HepG2 (cell line): ENCODE measurements at places on chromosomes 5 and 9. TPM values are rescaled to one million over a fixed set of nuclear protein-coding genes. Genes with fewer than 3 reads are reported as not detected.

The PLAC8L1 gene
- not detected in 2 replicates for total RNA-seq

The ZFP2 gene
- total RNA-seq: 0.13 and 0.27 TPM in 2 replicates

The WNK2 gene
- total RNA-seq: 10.5 and 16.6 TPM in 2 replicates

DNA sequence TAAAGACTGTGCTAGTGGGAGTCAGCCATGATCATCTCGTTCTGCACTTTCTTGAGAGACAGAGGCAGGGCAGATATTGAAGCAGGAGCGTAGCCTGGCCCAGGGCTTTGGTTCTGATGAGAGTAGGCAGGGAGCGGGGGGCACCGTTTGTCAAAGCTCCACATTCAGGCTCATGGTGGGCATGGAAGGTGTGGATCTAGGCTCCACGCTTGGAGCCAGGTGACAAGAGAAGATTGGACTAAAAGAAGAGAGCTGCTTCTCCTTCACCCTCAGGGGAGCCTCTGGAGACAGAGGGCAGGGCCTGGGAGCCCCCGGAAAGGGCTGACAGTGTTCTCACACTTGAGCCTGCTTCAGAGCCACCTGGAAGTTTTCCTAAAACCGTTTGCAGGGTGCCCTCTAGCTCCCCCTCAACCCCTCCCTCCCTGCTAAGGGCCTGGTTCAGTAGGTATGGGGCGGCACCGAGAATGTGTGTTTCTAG lies 24.7 kb upstream of the FCN2 start:
- no peak for DNase-seq

- no peak for DNase-seq
Measured at GRCh38 chr5:1919209-1919566, 36.5 kb upstream of the IRX4 start.

DNA sequence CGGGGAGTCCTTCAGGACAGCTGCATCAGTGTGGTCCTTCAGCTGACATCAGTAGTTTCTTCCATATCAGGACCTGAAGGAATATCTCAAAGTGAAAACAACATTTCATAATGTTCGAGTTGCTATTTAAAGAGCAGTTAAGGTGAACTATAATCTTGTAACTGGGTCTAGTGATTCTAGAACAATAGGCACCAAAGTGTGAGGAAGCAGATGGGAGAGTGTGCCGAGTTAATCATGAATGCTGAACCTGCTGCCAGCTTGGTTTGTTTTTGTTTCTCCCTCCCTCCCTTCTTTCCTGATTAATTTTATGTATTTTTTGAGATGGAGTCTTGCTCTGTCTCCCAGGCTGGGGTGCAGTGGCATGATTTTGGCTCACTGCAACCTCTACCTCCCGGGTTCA lies 3.6 kb upstream of the PTGR1 start:
- no peak for DNase-seq

DNA sequence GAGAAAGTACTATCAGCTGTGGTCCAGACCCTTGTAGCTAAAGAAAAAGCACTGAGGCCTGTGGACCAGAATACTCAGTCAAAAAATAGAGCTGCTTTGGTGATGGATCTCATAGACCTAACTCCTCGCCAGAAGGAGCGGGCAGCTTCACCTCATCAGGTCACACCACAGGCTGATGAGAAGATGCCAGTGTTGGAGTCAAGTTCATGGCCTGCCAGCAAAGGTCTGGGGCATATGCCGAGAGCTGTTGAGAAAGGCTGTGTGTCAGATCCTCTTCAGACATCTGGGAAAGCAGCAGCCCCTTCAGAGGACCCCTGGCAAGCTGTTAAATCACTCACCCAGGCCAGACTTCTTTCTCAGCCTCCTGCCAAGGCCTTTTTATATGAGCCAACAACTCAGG lies 8.9 kb downstream of the RAB24 start:
- DNase-seq: no peak

GRCh38 chr9:70049236-70049635 lies 5.6 kb downstream of the MAMDC2 start:
- DNase-seq: no peak
